ENCODE measurements at places on chromosomes 1 and 21.

DNA sequence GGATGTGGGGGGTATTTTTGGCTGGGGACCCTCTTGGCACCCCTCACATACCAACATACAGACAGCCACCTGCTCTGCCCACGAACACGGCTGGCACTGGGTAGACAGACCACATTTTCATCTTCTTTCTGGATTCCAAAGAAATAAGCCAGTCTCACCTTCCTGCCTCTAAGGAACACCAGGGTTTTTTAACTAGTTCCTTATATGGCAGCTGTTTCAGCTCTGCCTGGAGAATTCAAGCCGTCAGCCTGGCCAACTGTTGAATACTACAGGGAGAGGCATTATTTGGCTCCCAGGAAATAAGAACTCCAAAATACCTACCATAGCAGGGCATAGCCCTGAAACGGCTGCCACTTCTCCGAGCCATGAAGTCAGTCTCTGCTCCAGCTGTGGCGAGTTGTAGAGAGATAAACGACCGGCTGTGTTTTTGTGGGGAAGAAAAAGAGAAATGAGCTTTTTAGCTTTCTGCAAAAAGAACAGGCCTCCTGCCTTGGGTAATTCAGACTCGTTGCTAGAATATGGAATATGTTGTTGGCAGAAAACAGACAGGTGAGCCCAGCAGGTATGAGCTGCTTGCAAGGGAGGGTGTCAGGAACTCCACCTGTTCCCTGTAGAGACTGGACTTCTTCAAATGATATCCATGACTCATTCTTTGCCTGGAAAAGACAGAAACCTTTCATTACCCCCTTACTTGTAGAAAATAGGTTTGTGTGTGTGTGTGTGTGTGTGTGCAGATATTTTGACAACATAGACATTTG lies 51.8 kb downstream of the MT1HL1 start:
- no peak for DNase-seq

DNA sequence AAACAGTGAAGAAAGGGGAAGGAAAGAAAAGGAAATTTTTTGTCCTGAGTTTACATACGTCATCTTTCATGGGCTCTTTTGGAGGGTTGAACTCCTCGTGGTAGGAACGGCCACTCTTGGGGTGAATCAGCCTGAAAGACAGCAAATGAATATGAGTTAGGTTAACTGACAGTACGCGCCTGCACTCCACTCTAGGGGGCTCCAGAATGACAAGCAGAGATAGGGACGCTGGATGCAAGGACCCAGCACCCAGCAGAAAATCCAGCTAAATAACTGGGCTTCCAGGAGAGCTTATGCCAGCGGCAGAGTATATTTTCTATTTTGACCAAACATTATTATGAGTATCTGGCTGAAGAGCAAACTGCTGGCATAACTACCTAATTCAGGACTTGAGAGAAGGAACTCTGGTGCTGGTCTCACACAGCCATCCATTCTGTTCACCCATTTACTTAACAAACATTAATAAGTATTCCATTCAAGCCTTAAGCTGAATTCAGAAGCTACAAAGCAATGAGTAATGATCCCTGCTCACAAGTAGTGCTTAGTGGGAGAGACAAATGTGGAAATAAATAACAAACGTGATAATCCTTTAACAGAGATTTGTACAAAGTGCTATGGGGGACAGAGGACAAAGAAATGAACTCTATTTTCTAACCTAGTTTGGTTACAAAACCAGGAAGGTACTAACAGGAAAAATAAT lies 22.1 kb downstream of the AK2 start:
- no peak for DNase-seq

DNA sequence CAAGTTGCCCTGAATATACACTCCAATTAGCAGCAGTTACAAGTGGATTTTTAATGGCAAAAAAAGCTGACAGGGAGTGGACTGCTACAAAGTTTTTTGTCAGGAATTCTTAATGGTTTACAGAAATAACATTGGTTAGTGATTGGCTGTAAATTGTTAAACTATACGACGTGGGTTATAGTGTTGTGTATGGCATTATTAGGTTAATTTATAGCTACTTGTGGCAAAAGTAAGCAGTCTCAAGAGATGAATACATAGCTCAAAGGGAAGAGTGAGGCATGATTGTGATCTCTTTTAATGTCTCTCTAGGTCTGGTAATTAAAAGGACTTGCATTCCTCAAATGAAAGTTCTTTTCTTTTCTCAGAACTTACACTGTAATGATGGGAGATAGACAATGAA lies 75.8 kb upstream of the CD1D start:
- DNase-seq = peak; percentile 38

- peak; percentile 1 for DNase-seq
Measured at GRCh38 chr1:7810395-7810794, 26.3 kb downstream of the PER3 start.

- DNase-seq = peak; percentile 48
Measured at GRCh38 chr1:247241691-247242090, 14.2 kb upstream of the VN1R5 start.

DNA sequence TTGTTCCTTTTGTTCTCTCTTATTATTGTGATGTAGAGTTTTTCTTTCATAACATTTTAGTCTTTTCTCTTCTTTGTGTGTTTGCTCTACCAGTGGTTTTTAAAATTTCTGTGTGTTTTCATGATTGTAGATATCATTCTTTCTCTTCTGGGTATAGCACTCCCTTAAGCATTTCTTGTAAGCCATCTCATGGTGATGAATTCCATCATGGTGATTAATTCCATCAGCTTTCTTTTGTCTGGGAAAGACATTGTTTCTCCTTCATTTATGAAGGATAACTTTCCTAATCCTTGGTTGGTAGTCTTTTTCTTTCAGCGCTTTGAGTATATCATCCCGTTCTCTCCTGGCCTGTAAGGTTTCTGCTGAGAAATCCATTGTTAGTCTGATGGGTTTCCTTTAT lies 22.7 kb downstream of the CD55 start:
- no peak for DNase-seq

GRCh38 chr1:246450611-246451251 lies 56.3 kb downstream of the SMYD3 start:
- peak; percentile 49 for DNase-seq

GRCh38 chr1:180278194-180278515 lies 48.1 kb downstream of the LHX4 start:
- no peak for DNase-seq

GRCh38 chr1:27101696-27102095 lies 53.2 kb downstream of the SLC9A1 start:
- DNase-seq = no peak

DNA sequence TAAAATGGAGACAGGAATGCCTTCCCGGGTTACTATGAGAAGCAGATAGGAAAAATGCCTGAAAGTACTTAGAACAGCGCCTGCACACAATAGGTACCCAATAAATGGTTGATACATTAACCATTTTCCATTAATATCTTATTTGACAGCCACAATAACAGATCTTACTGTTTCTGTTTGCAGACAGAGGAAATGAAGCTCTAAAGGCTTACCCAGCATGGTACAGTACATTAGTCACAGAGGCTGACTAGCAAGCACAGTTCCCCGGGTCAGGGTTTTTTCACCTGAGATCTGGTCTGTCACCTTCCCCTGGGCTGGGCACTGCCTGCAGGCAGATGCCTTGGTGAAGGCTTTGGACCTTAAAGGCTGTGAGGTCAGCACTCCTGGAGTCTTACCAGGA lies 2.9 kb downstream of the TRIM63 start:
- DNase-seq = peak; percentile 65

- no peak for DNase-seq
Measured at GRCh38 chr1:214588963-214589597, 13.9 kb upstream of the CENPF start.

DNA sequence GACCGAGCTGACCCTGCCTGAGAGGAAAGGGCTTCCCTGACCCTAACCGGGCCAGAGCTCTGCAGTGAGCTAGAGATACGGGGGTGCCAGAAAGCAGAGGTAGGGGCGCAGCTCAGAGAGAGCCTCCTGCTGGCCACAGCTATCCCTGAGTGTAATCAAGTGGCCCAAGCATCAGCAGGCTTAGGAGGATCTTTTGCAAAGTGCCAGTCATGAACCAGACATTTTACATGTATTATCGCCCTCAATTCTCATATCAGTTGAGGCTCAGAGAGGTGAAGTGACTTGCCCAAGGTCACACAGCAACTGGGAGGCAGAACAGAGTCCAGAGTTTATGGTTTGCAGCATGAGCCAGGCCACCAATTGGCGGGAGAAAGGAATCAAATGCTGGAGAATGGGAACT lies 7.0 kb upstream of the ID3 start:
- no peak for DNase-seq

DNA sequence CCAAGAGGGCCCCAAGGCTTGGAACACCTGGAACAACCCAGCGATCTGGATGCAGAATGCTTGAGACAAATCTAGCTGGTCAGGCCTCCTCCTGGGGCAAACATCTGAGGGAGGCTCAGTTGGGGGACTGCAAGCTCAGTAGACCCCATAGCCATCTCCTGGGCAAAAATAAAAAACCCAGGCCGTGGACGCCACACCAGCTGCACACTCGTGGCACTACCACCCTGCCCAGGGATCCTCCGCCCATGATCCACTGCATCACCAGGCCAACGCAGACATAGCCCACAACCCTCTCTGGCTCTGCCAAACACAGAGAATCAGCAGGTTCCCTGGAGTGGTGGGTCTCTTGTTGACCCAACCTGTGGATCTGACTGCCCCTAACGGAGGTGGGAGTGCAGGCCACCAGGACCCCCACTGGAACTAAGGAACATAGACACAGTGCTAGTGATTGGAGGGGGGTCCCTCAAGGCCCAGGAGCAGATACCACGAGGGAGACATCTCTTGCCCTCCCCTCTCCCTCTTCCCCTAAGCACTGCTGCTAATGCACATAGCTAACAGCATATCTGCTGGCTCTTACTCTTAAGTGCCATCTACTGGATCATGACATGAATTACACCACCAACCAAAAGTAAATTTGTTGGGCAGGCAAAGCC lies 147.2 kb downstream of the CHD1L start:
- peak; percentile 45 for DNase-seq

- DNase-seq = no peak
Measured at GRCh38 chr21:30072496-30072895, 94.1 kb downstream of the CLDN17 start.

- DNase-seq = no peak
Measured at GRCh38 chr1:199678771-199679170, 348.7 kb upstream of the NR5A2 start.

DNA sequence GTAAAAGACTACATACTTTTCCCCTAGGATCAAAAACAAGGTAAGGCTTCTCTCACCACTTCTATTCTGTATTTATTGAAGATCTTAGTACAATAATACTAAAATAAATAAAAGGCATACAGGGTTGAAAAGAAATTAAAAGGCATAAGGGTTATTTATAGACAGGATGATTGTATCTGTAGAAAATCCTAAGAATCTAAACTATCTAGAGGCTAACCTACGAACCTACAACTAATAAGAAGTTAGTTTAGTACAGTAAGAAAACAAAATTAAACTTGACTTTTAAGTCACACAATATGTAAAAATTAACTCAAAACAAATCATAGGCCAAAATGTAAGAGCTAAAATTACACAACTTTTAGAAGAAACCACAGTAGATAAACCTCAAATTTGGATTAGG lies 50.4 kb upstream of the ADAM30 start:
- DNase-seq = no peak
